ENCODE measurements at places on chromosomes 16 and 17.
A peak's percentile ranks its signal among the peaks of the same experiment; 100 is the strongest.

DNA sequence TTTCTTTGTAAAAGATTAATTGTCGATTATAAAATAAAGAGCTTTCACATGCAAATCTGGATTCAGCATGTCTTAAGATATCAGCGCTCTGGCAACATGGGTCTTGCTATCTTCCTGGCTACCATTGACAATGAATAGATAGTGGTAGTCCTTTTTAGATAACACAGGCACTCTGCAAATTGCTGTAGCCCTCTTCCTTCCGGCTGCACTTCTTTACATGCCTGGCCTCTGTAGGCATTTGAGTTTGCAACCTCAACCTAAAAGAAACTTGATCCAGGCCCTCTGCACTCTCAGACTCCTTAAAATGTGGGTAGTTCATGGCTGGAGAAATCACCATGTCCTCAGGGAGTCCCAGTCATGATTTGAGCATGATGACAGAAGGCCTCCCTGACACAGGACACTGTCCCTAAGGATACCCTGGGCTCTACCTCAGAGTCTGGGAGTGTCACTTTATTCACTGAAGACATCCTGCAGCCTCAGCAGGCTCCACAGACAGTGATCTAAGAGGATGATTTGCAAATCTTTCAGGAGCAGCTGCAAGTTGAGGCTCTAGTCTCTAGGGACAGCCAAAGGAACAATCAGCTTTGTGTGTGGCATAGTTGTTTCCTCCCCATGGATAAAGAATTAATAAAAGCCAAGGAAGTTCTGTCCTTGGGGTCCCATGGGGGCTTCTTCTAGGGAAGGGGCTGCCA is 529.4 kb downstream of the RBFOX1 start:
- no peak for ATAC-seq

GRCh38 chr16:67395105-67395457 is 1.8 kb upstream of the TPPP3 start:
- no peak for ATAC-seq

- no peak for ATAC-seq
These were observed 46.9 kb upstream of the RASD1 start for GRCh38 chr17:17542906-17543635.

GRCh38 chr16:24778671-24779070 is 49.2 kb downstream of the TNRC6A start:
- ATAC-seq: peak; percentile 31

DNA sequence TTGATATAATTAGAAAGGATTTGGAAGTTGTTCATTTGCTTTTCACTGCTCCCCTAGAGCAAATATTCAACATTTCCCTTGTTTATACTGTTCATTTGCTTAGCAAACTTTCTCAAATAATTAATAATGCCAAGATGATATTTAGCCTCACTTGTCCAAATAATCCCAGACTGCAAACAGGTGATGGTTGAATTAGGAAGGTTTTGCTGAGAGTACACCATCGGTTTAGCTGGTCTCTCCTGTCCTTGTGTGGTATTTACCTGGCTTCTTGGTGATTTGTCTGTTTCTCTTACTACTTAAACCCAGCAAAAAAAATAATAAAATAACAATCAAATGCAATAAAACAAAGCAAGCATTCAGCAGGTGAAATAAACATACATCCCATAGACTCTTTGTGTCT is 6.5 kb downstream of the KATNIP start:
- ATAC-seq: no peak

DNA sequence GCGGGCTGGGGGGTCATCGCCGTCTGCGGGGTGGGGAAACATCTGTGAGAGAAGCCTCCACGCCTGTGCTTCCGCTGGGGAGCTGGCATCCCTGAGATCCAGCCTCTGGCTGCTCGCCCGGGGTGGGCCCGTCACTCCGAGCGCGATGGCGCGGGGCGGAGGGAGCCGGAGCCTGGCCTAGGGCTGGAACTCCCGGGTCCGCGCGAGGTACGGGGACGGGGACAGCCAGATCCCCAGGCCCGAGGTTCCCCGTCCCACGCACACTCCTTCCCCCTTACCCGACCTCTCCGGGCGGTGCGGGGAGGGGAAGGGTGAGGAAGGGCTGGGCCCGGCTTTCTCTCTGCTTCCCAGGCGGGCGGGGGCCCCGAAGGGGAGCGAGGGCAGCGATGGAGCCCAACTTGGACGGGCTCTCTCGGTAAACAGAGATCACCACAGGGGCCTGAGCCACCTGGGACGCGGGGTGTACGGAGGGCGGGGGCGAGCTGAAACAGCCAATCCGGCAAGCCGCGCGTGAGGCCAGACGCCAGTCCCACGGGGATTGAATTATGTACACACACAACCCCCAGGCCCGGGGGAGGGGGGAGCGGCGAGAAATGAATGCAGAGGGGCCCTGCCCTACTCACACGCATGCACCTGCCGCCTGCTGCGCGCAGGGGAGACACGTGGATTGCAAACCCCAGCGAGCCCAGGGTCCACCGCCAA is at the start of gene SLC16A11:
Gene SLC16A11 (minus strand): TSS at position 596 of the 702 bp plus-strand sequence. CDS start 579 bp downstream, at position 17.
- ATAC-seq: peak; percentile 64

DNA sequence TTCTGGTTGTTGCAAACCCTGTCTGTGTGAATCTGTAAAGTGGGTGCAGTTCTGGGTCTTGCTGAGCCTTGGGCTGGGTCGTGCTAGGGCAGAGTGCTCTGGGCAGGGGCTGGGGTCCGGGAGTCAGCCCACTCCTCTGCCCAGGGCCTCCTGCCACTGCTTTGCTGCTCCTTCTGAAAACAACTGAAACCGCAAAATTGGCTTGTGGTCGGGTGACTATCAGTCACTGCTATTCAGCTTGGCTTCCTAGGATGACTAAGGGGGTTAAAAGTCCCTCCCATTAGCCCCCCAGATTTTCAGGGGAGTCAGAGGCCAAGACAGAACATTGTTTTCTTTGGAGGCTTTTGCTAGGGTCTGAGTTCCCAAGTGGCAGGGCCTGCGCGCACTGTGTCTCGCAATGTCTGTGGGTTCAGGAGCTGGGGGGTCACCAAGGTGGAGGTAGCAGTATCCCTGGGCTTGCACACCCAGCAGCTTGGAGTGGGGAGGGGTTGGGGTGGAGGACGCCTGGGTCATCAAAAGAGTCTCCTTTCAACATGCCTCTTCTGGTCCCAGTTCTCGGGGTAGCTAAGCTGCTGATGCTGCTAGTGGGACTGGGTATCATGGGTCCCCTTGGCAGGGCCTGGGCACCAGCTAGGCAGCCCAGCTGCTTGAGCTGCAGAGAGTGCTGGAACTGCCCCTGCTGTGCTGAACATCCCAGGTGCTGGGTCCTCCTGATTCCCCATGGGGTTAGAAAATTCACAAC is 13.5 kb upstream of the TBX21 start:
- peak; percentile 56 for ATAC-seq

- ATAC-seq: no peak
These were observed 90.5 kb downstream of the ADAMTS18 start for GRCh38 chr16:77344341-77344740.

- ATAC-seq: peak; percentile 13
These were observed 1.9 kb downstream of the MNT start for GRCh38 chr17:2398655-2399571.

DNA sequence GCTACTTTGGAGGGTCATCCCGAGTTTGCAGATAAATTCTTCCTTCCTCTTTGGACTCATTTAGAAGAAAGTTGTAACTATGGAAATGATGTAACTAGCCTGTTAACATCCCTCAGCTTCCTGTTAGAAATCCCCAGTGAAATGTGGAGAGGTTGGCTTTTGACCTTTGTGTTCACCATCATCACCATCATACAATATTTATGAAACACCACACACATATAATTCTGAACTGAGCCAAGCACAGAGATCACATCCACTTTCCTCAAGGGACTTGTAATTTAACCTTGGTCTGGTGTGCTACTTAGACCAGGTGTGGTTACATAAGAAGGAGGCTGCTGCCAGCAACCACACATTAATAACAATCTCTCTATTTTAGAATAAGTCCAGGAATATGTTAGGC is 2.5 kb downstream of the CAPNS2 start:
- ATAC-seq: no peak

- peak; percentile 93 for ATAC-seq
These were observed 54.3 kb upstream of the SREBF1 start for GRCh38 chr17:17890773-17891759.

GRCh38 chr17:42179911-42180410 is 981 bp downstream of the KCNH4 start:
- no peak for ATAC-seq

GRCh38 chr17:80362428-80363119 is 52.4 kb upstream of the ENDOV start:
- ATAC-seq: no peak

- no peak for ATAC-seq
These were observed 23.6 kb upstream of the DNAI2 start for GRCh38 chr17:74250324-74250995.

DNA sequence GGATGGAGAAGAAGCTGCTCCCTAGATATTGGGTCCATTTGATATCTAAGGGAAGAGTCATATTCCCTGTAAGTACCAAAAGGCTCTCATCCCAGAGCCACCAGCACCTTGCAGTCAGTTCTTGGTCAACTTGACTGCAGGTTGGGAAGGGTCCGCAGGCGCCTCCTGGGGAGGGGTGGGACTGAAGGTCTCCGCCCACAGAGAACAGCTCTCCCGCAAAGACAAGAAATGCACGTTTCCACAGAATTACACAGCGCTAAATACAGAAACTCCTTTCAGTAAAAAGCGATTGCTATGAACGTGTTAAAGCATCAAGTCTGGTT is 864 bp upstream of the CTCF start:
- ATAC-seq: no peak

- ATAC-seq: no peak
These were observed 220.8 kb downstream of the RPTOR start for GRCh38 chr17:80765241-80765961.

DNA sequence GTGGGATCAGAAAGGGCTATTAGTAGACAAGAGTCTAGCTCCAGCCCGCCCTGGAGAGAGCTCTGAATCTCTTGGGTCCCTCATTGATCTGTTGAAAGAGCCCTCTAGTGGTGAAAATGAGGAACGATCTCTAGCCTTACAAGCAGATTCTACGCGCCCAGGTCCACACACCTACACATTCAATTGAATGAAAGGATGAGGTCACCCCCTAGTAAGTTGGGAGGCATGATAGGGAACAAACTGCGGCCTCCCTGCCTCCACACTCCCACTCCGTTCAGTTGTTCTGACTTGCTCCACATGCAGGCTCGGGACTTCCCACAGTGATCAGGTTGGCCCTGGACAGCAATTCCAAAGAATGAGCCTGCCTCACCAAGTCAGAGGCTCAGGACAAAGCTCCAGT is 2.9 kb upstream of the CACNG3 start:
- ATAC-seq: peak; percentile 77

GRCh38 chr16:73202161-73202729 is 154.3 kb upstream of the ZFHX3 start:
- ATAC-seq: peak; percentile 96

GRCh38 chr16:85839681-85840240 is 40.3 kb downstream of the COX4I1 start:
- ATAC-seq: no peak

DNA sequence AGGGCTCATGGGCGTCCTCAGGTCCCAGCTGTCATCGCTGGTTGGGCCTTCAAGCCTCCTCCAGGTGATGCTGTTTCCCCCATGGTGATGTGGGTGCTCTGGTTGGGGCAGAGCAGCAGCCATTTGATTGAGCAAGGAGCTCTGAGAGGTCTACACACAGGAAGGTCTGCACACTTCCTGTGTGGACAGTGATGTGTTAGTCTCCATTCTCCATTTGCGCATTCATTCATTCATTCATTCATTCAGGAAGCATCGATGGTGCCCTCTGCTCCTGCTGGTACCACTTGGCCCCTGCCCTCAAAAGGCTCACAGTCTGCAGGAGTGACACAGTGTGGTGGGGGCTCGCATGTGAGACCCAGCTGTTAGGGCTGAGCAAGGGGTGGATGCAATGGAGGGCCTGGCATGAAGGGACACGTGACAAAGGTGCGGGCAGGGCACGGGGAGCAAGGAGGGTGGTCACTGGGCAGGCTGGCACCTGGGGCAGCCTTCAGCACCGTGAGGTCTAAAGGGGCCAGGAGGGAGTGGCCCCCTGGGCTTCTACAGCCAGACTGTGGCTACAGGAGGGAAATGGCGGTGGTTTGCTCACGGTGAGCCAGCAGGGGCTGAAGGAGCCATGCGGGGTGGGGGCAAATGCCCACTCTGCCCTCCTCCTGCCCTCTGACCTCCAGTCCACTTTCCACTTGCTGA is 1.5 kb downstream of the ADGRG3 start:
- no peak for ATAC-seq

- no peak for ATAC-seq
These were observed 417.9 kb downstream of the MAF start for GRCh38 chr16:79182616-79183015.

DNA sequence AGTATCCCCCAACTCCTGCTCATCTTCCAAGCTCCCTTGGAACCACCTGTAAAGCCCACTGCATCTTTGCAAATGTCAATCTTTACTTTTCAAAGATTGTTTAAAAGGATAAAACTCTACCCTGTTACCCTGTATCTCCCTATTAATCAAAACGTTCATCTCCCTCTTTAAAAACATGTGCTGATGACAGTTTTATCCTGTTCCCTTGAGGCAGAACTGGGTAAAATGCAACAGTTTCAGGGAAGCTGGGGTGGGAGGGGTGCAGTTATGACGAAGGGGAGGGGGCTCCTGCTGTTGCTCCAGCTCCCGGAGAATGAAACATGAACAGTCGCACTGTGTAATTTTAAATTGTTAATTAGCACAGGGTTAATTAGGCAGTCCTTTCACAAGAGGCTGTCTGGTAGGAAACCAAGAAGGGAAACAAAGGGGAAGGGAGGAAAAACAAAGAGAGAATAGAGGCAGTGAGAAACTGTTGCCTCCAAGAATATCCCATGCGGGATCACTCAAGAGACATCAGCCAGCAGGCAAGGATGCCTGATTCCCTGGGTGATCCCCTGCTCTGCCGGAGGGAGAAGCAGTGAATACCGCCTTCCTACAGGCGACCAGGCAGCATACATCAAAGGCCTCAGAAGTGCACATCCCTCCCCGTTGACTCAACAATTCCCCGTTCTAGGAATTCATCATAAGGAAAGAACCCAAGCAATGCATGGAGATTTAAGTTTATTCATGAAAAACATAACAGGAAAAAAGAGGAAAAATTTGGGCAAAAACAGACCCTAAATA is 84.2 kb downstream of the ZFHX3 start:
- peak; percentile 63 for ATAC-seq

- peak; percentile 66 for ATAC-seq
These were observed 29.1 kb downstream of the LDHD start for GRCh38 chr16:75087375-75087979.
